ENCODE measurements at places on chromosomes 7 and 10.

DNA sequence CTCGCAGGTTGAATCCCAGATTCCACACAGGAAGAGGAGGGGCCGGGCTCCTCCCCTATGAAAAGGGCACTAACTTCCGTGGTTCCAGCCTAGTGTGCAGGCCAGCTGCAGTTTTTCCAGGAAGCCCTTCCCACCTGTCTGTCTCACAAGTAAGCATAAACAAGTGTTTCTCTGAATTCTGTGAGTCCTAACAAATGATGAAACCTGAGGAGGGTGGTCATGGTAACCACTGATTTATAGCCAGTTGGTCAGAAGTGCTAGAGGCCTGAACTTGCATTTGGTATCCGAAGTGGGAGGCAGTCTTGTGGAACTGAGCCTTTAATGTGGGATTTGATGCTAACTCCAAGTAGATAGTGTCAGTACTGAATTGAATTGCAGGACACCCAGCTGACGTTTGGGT is 54.7 kb upstream of the STEAP4 start:
- no peak for DNase-seq

GRCh38 chr10:104441329-104442000 is 87.8 kb downstream of the CFAP58 start:
- DNase-seq, result peak; percentile 86

GRCh38 chr7:24227603-24228359 is 56.2 kb upstream of the NPY start:
- DNase-seq, result no peak

GRCh38 chr7:137772316-137772715 is 74.5 kb downstream of the DGKI start:
- DNase-seq, result no peak

DNA sequence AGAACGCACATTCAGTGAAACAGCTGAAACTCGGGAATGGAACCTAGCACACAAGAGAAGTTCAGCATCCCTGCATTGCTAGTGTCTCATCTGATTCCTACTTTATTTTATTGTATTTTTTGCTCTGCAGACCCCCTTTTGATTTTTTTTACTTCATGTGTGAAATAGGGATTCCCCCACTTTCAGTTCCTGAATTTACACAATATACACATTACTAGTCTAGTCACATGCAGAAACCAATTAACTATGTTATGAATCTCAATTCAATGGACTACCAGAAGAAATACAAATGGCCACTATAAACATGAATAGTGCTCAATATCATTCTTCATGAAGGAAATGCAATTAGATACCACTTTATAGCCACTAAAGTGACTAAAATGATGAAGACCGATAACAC is 386.1 kb upstream of the COBL start:
- no peak for DNase-seq

- no peak for DNase-seq
Measured at GRCh38 chr10:76245951-76246495, 814.6 kb downstream of the LRMDA start.

DNA sequence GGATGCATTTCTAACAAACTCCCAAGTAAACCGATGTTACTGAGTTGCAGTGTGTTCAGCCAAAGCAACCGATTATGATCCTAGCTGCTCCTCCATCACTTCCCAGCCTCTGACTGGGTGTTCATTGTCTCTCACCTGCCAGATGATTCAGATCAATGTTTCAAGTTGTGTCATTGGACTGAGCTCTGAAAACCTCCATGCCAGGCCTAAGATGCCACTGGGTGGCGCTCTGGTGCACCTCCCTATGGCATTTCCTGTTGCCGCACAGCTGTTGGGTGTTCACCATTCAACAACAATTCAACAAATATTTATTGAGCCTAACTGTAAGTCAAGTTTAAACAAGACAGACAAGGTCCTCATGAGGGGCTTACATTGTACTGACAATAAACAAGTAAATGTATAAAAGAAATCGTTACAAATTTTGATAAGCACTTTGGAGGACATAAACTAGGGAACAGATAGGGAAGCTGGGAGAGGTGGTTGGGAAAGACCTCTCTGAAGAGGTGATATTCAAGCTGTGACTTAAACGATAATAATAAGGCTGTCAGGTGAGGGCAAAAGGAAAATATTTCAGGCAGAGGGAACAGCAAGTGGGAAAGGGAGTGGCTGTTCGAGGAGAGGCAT is 22.8 kb downstream of the RGR start:
- no peak for DNase-seq

GRCh38 chr7:1928645-1929348 is 258.7 kb downstream of the ELFN1 start:
- no peak for DNase-seq

GRCh38 chr10:63137306-63137705 is 4.2 kb downstream of the NRBF2 start:
- no peak for DNase-seq

DNA sequence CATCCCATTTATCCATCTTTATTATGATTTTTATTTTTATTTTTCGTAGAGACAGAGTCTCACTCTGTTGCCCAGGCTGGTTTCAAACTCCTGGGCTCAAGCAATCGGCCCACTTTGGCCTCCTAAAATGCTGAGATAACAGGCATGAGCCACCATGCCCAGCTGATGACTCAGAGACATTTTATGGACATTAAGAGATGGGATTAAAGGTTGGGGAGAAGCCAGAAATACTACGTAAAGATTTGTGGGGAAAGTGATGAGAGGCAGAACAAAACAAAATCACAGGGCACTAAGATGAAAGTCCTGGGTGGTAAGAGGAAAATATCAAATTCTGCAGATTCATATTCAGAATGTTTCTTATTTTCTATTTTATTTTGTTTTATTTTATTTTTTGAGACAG is 7.6 kb downstream of the WNT8B start:
- no peak for DNase-seq

- DNase-seq, result no peak
Measured at GRCh38 chr10:90041585-90041984, 340.2 kb downstream of the KIF20B start.

DNA sequence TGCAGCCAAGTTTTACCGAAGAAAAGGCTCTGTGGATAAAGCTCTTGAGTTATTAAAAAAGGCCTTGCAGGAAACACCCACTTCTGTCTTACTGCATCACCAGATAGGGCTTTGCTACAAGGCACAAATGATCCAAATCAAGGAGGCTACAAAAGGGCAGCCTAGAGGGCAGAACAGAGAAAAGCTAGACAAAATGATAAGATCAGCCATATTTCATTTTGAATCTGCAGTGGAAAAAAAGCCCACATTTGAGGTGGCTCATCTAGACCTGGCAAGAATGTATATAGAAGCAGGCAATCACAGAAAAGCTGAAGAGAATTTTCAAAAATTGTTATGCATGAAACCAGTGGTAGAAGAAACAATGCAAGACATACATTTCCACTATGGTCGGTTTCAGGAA is 10.6 kb downstream of the IFIT1 start:
- DNase-seq, result no peak

- DNase-seq, result no peak
Measured at GRCh38 chr10:8254350-8254749, 199.9 kb downstream of the GATA3 start.

DNA sequence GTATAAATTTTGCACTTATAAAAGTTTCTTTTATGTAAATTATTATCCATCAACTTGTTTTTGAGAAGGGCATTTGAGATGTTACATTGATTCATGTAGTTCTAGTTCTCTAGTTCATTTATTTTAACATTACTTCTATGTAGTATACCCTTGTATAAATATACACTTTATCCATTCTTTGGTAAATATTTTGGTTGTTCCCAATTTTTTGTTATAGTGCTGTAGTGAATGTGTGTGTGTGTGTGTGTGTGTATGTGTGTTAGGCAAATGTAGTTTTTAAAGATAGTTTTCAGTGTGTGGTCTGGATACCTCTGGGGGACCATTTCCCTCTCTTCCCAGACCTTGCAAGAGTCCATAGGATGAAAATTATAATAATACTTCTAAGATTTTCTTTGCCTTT is 15.0 kb downstream of the PRKAR2B start:
- no peak for DNase-seq

- no peak for DNase-seq
Measured at GRCh38 chr10:100927266-100927665, 14.5 kb downstream of the SLF2 start.

GRCh38 chr7:122544463-122544862 is 154.5 kb downstream of the RNF133 start:
- no peak for DNase-seq

DNA sequence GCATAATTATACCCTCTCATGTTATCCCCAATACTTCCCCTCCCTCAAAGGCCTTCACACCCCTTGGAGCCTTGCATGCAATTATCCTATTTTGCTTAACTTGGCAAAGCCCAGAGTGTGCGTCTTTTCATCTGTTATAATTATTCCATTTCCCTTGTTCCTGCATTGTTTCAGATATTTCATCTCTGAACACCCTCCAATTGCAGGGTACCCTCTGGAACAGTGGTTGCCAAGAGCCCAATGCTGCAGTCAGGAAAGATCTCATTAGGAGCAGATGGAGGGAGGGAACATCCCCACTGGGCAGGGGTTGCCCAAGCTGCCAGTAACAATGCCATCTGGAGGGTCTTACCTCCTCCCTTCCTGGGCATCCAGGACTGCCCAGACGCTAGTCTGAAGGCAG is 18.4 kb upstream of the GOLGA7B start:
- no peak for DNase-seq

GRCh38 chr7:27762062-27762461 is 22.1 kb downstream of the TAX1BP1 start:
- DNase-seq, result no peak

GRCh38 chr10:130464426-130464825 is 328.2 kb downstream of the GLRX3 start:
- no peak for DNase-seq

DNA sequence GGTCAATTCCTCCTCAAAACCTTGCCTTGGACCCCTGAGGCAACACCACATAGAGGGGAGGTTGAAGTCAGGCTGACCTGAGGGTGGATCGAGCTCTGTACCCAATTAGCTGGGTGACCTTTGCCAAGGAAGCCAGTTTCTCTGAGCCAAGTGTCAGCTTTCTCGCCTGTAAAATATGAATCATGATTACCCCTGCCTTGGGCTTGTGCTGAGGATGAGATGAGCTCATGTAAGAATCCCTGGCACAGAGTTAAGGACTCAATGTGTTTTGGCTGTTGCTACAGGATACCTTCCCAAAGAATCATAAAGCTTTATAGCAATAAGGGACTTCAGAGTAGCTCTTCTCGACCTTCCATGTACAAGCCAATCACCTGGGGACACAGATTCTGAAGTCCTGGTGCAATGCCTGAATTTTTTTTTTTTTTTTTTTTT is 43.5 kb upstream of the CACUL1 start:
- DNase-seq, result no peak

GRCh38 chr7:91266689-91267090 is 2.5 kb downstream of the FZD1 start:
- no peak for DNase-seq

GRCh38 chr7:156127166-156128134 is 315.2 kb upstream of the SHH start:
- DNase-seq, result no peak

DNA sequence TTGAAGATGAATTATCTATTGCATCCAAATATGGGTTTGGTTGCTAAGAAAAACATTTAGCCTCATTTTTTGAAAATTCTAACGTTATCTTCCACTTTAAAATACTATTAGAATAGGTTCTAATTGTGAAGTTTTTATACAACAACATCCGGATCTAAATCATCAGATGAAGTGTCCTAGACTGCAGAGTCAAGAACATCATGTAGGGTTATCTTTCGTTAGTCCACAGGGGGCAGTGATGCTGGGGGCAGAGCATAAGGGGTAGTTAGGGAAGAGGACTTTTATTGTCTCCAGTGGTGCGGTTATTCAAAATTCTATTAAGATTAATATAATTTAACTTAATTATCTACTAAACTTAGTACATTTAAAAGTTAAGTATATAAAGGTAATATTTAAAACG is 990.6 kb upstream of the PHF14 start:
- no peak for DNase-seq

- DNase-seq, result no peak
Measured at GRCh38 chr10:52526251-52526823, 212.3 kb downstream of the DKK1 start.

DNA sequence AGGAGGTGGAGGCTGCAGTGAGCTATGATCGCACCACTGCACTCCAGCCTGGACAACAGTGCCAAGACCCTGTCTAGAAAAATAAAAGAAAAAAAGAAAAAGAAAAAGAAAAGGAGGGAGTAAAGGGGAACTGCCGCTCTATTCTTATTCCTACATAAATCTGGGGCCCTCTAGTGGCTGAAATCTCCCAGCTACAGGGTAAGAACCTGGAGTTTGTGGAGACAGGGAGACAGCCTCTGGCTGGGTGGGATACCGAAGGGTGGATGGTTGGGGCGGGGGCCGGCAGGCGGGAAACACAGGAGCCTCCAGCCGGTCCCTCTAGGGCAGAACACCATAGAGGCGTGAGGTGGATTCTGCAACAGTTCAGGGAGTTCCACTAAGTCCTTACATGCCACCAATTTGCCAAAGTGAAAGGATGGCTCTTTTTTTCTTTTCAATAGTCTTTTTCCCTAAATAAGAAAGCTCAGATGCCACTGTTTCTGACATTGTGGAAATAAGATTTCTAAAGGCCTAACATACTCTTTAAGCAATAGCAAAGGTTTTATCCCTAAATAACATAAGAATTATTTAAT is 117.3 kb downstream of the SVIL start:
- DNase-seq, result no peak

GRCh38 chr10:102384053-102384452 is 11.5 kb upstream of the NFKB2 start:
- no peak for DNase-seq

- DNase-seq, result no peak
Measured at GRCh38 chr7:7772397-7772821, 54.0 kb upstream of the RPA3 start.

GRCh38 chr10:132938472-132939339 is 3.7 kb downstream of the CFAP46 start:
- DNase-seq, result no peak

- DNase-seq, result no peak
Measured at GRCh38 chr7:141231018-141231792, 157.3 kb downstream of the TMEM178B start.

GRCh38 chr7:141418066-141418465 is 133.1 kb upstream of the AGK start:
- no peak for DNase-seq

GRCh38 chr10:1309617-1310270 is 253.6 kb downstream of the WDR37 start:
- DNase-seq, result no peak

- no peak for DNase-seq
Measured at GRCh38 chr7:91248996-91249395, 15.2 kb upstream of the FZD1 start.

- no peak for DNase-seq
Measured at GRCh38 chr7:126236261-126236660, 1016.5 kb downstream of the GRM8 start.
